ENCODE measurements at places on chromosomes 16 and 17.

DNA sequence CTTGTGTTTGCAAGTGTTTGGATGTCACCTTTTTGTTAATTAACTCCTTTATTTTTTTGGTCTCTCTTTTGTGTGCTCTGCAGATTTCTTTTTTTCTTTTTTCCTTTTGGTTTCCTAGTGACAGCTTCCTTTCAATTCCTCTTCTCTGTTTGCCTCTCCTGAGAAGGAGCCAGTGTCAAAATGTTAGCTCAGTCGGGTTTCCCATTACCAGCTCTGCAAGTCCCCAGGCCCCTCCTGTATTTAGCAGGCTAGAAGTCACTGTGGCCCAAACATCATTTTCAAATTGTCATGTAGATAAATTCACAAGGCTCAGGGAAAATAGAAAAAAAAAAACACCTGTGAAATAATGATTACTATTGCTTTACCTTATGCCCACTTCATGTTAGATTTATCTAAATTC is 1621.6 kb downstream of the CDH8 start:
- no peak for DNase-seq

DNA sequence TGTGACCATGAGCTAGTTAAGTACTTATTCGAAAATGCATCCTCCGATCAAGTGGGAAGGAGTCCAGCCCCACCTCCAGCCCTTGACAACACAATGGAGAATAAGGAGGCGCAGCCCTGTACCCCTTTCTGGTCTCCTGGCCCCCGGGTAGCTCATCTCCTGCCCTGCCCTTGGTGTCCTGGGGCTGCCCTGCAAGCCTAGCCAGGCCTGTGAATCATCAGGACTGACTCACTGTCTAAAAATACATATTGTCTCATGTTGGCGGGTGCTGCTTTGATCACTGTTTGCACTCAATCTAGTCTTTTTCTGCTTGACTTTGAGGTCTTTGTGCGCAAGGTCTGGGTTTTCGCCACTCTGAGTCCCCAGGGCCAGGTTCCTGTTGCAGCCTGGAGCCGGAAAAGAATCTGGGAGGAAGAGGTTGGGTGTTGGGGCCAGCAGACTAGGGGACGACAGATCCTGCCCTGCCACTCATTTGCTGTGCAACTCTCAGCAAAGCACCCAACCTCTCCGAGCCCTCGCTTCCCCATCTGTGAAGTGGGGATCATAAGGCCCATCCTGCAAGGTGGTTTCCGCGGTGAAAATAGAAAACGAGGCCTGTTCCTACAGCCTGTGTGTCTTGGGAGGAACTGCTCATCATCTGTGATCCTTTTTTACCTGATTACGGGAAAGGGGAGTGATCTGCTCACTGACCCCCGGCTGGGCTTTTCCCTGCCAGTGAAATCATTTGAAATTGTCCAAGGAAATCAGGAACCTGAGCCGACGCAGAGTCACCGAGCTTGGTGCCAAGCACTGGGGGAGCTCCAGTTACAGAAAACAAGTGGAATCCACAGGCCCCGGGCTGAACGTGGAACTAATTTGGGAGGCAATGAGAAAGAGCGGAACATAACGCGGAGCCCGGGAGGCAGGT is 230.4 kb downstream of the PARN start:
- DNase-seq = peak; percentile 18

DNA sequence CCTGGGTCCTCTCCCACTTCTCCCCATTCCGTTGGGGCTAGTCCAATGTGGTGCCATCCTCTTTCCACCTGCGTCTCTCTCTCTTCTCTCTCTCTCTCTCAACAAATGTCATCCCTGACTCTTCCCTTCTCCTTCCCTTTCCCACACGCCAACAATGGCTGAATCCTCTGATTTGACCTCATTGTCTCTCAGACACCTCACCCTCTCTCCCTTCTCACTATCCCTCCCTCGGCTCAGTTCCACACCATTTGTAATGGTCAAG is 628 bp upstream of the ZNF18 start:
- DNase-seq = no peak

- no peak for DNase-seq
Observed at GRCh38 chr16:24834459-24835335, 11.1 kb upstream of the SLC5A11 start.

All from SHP77 (cell line).